Heart left ventricle (tissue), 16 donors: ENCODE measurements at places on chromosomes 11 and 22. TPM values are rescaled to one million over a fixed set of nuclear protein-coding genes. Genes with fewer than 3 reads are reported as not detected.
A peak's percentile ranks its signal among the peaks of the same experiment; 100 is the strongest.

CECR2 gene
- 6.0 TPM for total RNA-seq

GDPD4 gene
- total RNA-seq: not detected

ME3 gene
- total RNA-seq: 41.1 TPM

GRM5 gene
- 0.09 TPM for total RNA-seq

CCND1 gene
- total RNA-seq: 162 TPM

SCGB1C1 gene
- total RNA-seq: not detected

- peak; percentile 26 for DNase-seq
Observed at GRCh38 chr11:40292721-40293508, 1166.5 kb downstream of the LRRC4C start.

DNA sequence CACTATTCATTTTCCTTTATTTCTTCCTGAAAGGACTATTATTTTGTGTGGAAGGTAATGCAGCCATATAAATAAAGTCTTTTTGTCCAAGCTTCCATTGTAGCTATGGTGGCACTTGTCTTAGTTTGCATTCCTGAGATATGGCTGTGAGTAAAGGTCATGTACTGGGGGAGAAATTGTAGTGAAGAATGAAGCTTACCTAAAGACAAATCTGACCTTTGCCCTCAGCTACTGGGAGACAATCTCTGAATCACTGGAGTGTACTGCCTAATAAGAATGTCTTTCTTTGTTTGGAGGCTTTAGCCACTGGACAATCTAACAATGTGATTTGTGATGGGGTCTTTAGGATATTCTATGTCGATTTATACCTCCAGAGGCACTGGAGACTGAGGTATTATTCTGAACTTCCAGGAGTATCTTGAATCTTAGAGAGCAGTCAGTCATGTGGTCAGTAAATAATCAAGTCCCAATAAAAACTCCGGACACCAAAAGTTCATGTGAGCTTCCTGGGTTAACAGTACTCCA is 39.7 kb upstream of the OR5AK2 start:
- no peak for DNase-seq

GRCh38 chr11:17076517-17077239 is 789 bp downstream of the RPS13 start:
- DNase-seq: no peak

GRCh38 chr11:132692891-132693290 is 839.4 kb downstream of the OPCML start:
- DNase-seq: no peak

DNA sequence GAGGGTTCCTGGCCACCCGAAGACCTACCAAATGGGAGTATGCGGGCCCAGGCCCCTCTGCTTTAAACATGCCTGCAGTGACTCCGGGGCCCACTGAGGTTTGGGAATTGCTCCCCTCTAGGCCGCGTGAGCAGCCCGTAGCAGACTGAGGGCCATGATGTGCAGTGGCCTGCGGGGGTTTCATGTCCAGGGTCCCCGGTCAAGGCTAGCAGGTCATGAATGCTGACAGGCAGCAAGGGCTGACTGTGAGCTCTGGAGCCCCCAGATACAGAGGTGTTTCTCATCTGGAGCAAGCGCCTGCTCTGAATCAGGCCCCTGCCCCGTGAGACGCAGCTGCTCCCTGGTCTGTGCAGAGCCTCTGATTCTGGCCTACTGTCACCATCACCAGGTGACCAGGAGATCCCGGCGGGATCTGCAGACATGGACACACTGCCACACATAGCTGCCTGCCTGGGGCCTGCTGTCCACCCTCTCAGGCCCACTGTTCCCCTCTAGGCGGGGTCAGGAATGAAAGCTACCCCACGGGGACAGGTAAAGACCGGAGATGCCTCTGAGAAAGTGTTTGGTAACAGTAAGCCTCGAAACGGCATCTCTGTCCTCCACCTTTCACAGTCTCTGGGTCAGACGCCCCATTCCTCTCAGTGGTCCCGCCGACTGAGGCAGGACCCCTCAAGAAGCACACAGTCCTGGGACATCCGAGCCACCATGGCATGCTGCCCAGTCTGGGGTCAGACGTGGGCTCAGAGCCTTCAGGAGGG is 73.3 kb downstream of the PARVB start:
- peak; percentile 37 for DNase-seq

DNA sequence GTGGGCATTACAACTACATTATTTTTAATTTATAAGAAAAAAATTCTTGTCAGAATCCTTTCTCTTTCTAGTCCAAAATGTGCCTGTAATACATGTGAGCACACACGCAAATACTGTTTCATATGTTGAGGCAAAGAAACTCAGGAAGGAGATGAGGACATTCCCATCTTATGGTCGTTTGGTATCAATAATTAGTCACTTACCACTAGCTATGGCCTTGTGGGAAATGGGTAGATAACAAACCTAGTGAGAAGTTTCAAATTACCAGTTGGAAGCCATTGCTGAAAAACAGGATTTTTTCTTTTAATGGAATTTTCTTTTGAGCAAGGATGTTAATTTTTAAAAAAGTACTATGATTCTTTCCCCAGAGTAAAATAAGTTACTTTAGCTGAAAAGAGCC is 25.7 kb downstream of the AMOTL1 start:
- DNase-seq: no peak

DNA sequence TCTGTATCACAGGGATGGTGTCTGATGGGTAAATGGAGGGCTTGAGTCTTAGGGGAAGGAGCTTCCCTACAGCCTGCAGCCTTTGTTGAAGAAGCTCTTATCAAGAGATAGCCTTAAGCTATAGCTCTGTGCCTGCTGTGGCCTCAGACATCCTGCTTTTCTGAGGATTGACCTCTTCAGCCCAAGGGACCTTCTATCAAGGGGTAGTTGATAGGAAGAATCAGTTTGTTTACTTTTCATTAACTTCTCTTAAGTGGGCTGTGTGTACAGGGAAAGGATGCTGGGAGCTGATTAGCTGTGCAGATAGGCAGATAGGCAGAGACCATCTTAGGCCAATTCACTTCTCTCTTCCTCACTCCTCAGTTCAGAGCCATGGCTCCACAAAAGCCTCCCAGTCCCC is 151.8 kb upstream of the CADM1 start:
- DNase-seq: no peak

DNA sequence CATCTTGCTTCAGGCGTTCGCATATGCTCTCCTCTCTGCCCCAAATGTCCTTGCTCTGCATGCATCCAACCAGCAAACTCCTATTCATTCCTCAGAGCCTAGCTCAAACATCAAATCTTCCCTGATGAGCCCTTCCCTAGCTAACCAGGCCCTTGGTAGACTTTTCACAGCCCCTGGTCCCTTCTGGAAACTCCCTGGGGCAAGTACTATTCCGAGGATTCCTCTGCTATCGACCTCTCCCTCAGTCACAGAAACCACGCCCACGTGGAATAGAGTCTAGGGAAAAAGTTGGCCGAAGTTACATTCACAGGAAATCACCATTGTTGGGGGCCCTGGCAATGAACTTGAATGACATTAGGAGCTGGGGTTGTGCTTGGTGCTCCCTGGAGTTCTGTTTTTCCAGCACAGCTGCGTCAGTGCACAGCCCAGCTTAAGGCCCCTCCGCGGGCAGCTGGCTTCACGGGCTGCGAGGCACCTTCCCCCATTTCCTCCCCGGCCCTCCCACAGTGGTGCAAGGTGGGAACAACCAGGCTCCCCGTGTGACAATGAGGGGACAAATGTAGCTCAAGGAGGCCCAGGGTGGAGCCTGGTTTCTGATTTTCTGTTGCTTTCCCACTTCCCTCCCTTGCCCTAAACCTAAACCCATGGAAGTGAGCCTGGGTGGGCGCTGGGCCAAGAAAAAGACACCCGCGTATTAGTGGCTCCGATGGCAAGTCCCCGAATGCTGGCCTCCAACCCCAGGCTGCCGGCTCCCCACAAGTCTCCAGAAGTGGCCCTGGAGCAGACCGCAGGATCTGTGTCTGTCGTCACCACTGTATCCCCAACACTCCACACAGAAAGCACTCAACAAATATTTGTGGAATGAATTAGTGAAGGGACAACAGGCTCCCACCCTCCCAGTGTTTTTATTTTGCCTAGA is 4.3 kb upstream of the ATP5MGL start:
- DNase-seq: peak; percentile 81

GRCh38 chr22:47307822-47308221 is 545.4 kb downstream of the TBC1D22A start:
- no peak for DNase-seq

DNA sequence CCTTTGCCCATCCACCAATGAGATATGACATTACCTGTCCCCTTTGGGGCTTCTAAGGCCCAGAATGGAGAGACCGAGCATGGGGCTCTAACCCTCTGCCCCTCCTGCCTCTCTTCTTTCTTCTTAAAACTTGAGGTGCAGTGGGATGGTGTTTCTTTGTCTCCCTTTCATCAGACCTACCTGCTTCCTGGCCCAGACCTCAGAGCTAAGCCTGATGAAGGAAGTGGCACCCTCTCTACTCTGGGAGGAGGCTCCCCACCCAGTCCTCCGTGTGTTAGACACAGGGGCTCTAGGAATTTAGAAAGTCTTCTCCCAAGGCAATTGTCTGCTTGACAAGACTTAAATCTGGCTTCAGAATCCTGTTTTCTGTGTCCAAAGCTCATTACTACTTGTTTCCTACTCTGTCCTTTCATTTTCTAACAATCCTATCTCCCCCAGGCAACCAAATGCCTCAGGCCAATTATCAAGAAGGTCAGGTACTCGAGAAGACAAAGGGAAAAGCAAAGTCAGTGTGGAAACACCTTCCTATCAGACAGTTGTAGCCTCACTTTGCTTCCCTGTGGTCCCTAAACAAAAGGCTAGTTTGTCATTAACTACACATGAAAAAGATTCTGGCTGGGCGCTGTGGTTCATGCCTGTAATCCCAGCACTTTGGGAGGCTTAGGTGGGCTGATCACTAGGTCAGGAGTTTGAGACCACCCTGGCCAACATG is 20.3 kb upstream of the PARVA start:
- DNase-seq: no peak

GRCh38 chr22:25644122-25644521 is 79.6 kb downstream of the GRK3 start:
- no peak for DNase-seq

DNA sequence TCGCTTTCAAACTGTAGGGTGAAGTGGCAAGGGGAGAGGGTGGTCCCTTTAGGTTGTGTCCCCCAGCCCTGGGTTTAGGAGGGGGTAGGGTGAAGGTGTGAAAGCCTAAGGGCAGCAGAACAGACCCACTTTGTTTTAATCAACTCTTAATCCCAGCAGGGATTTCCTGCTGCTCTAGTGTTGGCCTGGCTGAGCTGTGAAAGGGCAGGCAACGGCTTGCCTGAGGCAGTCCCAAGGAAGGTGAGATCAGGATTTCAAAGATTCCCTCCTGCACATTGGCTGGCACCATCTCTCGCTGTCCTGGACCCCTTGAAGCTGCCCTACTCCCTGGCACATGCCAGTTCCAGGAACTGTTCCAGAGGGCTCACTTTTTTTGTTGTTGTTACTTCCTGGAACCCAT is 221.3 kb downstream of the INSC start:
- no peak for DNase-seq
